ENCODE measurements at places on chromosomes 13 and 19.

GRCh38 chr19:4064149-4064495 lies 2.6 kb downstream of the ZBTB7A start:
- no peak for DNase-seq

DNA sequence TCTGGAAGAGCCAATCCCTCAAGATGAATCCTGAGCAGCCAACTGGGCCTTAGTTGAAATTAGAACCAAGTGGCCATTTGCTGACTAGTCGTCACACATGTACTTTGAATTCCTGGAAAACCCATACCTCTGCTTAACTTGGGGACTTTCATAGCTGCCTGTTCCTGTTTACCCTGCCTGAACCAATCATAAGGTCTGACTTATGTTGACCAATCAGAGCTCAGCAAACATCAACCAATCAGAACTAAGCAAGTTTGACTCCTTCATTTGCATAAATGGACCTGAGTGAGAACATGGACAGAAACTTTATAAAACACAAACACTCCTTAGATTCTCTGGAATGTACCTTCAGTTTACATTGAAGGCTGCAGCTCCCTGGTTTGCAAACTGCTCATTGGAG lies 50.8 kb downstream of the LATS2 start:
- DNase-seq, result no peak

- DNase-seq, result no peak
Observed at GRCh38 chr13:114108894-114109293, 23.5 kb downstream of the RASA3 start.

DNA sequence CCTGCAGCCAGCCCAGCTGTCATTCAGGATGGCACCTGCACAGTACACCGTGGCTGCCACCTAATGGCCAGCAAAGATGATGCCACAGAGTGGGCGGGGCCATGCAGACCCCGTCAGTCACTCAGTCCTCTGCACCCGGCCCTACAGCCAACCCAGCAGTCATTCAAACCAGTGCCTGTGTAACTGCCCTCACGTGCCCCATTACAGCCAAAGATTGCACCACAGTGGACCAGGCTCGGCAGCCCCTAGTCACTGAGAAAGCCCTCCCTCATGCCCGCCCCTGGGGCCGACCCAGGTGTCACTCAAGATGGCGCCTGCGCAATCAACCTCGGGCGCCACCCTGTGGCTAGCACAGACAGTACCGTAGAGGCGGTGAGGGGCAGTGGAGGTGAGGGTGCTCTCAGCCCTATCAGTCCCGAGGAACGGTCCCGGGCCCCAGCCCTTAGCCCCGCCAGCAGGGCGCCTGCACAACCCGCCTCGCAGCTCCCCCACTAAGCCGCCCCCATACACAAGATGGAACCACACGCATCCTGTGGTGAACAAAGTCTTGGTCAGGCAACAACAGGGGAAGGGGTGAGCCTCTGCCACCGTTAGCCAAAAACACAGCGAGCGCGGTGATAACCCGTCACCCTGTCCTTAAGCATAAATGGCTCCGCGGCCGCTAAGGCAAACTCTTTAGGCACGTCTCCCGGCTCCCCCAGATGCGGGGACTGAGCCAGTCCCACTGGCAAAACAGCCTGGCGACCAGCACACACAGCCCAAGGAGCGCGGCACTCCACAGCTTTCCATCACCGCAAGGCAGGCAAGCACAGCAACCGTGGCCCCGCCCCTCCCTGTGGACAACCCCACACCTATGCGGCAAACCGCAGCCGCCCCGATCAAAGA lies 2.3 kb downstream of the PEG3 start:
- DNase-seq, result no peak

GRCh38 chr13:78606471-78607408 lies 3.4 kb upstream of the POU4F1 start:
- DNase-seq, result no peak

- no peak for DNase-seq
Observed at GRCh38 chr13:111282425-111282824, 38.0 kb upstream of the TEX29 start.

DNA sequence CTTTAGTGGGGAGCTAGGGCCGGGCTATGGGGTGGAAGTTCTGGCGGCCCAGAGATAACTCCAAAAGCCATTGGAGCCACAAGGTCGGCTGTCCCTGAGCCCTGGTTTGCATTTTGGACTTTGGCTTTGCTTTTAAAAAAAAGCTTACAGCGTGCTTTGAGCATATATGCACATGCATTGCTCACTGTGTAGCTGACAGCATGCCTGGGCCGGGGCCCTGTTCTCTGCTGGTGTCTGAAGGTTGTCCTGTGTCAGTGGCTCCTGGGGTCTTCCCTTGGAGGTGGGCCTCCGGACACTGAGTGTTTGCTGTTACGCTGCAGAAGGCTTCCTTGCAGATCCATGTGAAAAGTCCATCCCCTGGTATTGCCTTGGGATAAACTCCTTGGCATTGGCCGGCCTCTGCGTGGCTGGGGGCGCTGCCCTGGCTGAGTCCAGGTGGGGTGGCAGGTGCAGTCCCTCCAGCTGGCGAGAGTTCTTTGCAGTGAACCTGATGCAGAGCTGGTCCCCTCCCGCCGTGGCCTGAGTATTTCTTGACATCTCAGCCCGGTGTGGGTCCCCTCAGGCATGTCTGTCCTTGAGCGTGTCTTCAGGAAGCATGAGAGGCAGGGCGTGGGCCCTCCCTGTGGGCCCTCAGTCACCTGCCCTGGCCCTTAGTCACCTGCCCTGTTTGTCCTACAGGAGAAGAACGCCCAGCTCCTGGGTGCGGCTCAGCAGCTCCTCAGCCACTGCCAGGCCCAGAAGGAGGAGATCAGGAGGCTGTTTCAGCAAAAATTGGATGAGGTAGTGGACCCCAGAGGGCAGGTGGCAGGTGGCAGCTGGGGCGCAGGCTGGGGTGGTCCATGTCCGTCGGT lies 23.0 kb downstream of the PLEKHJ1 start:
- no peak for DNase-seq

- DNase-seq, result no peak
Observed at GRCh38 chr19:39195755-39196154, 1.0 kb upstream of the NCCRP1 start.

- DNase-seq, result no peak
Observed at GRCh38 chr13:114135731-114136171, 3.3 kb upstream of the RASA3 start.

DNA sequence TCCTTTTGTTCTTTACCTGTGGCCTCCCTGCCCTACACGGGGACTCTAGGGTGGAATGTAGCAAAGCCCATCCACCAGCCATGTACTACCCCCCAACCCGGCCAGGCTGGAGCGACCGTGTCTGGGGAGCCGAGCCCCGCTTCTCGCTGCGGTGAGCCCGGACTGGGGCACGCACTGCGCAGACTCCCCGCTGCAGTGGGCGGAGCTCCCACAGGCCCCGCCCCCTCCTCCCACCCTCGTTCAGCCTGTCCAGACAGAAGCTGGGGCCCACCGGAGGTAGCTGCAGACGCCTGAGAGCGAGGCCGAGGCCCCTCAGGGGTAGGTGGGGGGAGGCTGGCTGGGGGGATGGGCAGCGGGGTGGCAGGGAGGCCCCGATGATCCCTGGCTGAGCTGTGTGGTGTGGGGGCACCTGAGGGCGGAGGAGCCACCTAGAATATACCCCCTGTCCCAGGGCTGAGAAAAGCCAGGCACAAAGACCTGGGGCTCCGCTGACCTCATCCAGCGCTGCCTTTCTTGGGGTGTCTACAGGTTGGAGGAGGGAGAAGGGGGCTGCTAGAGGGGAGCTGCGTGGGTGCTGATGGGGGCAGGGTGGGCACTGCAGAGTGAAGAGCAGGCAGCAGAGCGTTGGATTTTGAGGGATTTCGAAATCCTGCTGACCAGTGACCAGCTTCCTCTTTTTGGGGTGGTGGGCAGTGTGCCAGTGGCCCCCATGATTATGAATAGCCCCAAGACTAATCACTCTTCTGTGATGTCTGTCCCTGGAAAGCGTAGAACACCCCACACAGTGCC lies 17.3 kb downstream of the PLD3 start:
- DNase-seq, result peak; percentile 27

DNA sequence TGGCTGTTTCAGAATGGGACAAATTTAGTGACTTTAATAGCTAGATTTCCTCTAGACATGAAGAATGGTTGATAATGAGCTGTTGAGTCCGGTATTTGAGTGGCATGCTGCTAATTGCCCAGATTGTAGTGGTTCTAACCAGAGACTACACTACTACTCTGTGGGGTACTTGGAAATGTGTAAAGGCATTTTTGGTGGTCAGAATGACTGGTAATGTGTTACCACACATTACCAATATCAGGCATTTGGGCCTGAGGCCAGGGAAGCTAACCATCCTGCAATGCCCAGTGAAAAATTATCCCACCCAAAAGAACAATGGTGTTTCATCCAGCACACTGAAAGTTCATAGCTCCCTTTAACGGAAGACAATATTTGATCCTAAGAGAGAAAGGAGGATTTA lies 17.5 kb upstream of the N4BP2L1 start:
- DNase-seq, result no peak

DNA sequence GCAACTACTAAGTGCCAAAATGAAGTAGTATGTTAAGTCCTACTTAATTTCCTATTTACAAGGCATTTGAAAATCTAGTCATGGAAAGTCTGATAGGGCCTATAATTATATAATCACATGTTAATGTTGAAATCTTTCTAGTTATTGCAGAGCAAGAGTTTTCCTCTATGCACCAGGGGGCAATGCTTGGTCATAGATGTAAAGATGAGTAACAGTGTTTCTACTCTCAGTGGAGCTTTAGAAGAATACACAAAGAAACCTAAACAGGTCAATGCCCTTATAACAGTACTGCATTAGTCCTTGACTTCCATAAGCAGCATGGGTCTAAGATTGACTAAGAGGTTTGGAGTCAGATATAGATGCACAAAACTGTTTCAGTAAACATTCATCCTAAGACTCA lies 218.7 kb downstream of the KCTD12 start:
- DNase-seq, result no peak

GRCh38 chr19:18452386-18452785 lies 14.5 kb upstream of the ISYNA1 start:
- DNase-seq, result no peak

DNA sequence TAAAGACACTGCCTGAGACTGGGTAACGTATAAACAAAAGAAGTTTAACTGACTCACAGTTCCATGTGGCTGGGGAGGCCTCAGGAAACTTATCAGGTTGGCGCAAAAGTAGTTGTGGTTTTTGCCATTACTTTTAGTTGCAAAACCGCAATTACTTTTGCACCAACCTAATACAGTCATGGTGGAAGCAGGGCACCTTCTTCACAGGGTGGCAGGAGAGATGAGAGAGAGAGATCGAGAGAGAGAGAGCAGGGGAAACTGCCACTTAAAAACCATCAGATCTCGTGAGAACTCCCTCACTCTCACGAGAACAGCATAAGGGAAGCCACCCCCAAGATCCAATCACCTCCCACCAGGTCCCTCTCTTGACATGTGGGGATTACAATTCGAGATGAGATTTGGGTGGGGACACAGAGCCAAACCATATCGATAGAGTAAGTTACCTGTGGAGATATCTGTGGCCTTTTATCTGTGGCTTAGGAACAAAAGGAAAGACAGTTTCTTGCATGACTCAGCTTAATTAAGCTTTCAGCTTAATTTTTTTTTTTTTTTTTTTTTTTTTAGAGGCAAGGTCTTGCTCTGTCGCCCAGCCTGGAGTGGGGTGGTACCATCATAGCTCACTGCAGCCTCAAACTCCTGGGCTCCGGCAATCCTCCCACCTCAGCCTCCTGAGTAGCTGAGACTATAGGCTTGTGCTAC lies 7.6 kb upstream of the CABP5 start:
- DNase-seq, result no peak

DNA sequence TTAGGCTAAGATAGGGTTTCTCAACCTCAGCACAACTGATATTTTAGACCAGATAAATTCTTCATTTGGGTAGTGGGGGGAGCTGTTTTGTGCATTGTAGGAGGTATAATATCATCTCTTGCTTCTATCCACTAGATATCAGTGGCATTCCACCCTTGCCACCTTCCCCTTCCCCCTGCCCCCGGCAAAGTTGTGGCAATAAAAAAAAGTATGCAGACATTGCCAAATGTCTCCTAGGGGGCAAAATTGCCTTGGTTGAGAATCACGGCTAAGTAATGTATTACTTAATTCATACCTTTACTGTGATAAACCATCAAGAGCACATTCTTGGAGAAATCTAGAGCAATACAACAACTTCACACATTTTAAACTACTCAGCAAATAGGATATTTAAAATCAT lies 51.4 kb downstream of the UBL3 start:
- DNase-seq, result no peak

DNA sequence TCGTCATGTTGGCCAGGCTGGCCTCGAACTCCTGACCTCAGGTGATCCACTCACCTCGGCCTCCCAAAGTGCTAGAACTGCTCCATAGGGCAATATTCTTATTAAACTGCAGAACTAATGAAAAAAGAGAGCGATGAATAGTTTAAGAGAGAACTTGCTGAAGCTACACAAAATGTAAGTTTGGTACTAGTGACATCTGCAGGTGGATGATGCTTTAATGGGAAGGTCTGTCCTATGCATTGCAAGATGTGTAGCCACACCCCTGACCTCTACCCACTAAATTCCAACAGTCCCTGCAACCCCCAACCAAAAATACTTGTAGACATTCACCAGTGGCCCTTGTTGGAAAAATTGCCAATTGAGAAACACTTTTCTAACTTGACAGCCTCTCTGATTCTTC lies 117.8 kb downstream of the NALCN start:
- no peak for DNase-seq

DNA sequence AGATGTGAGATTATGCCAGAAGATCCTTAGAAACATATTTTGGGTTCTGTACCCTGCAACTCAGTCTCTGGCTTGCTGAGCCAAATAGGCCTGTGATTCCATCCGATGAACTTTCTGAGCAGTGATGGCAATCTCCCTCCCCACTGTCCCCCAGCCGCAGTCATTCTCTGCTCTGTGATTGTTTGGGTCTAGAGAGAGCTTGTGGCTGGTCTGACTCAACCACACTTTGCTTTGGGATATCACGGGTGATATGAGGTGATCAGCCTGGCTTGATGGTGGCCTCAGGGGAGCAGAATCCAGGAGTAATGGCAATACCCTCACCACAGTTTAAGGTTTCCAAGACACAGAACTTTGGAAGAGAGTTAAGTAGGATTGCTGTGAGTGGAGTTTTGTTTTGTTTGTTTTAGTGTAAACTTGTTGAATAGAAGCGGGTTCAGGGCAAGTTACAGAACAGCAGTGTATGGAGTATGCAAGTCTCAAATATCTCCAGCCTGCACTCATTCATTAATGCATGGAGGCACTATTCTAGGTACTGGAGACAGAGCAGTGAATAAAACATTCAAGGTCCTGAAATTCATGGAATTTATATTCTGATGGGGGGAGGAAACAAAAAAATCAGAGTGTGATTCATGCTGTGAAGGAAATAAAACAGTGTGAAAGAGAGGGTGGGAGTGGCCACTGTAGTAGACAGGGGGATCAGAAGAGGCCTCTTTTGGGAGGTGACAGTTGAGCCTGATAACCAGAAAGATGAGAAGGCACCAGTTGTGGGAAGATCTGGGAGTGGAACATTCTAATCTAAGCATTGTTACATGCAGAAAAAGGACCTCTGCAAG lies 5.3 kb downstream of the SAMD4B start:
- no peak for DNase-seq

All from activated T-helper 9 cell treated with anti-CD3 and anti-CD28 coated beads, Interleukin-2, amount 50 U/mL, for 16 hours (primary cell).